NCI-H226 (cell line): ENCODE measurements at places on chromosomes 3 and 15.

DNA sequence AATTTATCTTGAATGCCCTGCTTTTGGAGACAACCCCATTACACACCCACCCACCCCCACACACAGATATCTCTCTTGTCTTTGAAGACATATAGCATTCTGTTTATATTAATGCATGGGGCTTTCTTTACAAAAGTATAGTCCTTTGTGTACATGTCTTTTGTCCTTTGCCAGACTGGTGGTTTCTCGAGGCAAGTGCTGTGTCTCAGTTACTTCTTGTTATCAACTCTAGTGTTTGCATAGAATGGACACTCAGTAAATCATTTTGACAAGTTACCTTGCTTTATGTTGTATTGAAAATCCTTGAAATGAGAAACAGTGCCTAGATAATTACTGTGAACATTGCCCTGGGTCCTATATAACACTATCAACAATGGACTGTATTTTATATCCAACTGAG lies 33.9 kb downstream of the KBTBD8 start:
- DNase-seq: no peak

GRCh38 chr15:99562238-99562637 lies 3.5 kb upstream of the MEF2A start:
- DNase-seq: no peak

DNA sequence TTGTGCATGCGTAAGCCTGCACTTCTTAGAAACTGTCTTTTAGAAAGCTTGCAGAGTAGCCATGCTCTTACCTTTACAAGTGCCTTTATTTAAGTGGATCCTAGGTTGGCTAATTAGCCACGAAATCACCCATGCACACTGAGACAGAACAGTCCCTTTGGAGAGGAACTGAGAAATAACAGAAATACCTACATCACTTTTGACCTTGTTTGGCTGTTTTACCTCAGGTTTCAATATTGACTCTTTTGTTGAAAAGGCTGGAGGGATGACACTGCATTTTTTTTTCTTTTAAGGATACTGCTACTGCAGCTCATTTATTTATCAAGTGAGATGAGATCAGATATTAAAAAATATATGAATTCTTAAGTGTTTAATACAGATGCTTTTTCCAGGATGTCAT lies 155.6 kb upstream of the GOLIM4 start:
- no peak for DNase-seq

- peak; percentile 72 for DNase-seq
Observed at GRCh38 chr3:182116386-182116785, 404.7 kb downstream of the SOX2 start.

DNA sequence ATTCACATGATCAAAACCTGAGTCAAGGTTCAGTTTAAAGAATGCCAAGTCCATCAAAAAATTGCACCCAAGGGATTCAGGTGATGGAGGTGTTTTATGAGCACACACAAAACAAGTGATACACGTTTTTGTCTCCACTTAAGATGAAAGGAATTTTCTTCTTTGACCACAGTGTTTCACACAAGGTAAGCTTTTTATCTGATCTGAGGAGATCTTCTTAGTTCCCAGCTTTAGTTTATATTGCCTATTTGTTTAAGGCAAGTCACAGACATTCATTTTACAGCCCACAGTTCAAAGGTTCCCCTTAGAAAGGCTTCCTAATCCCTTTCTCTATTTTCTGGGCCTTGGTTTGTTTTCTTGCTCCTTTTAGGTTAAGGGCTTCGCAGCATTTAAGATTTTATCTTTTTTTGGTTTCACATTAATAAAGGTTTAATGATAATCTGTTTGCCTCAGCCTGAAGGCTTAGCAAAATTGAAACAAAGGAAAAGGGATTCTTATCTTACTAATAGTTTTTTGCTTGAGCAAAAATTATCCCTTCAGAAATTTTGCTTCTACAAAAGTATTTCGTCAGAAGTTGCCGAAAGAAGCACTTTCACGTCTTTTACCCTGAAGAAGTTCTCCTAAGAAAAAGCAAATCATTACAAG lies 420.5 kb upstream of the NAALADL2 start:
- no peak for DNase-seq

GRCh38 chr3:112531358-112531781 lies 30.4 kb downstream of the ATG3 start:
- no peak for DNase-seq

DNA sequence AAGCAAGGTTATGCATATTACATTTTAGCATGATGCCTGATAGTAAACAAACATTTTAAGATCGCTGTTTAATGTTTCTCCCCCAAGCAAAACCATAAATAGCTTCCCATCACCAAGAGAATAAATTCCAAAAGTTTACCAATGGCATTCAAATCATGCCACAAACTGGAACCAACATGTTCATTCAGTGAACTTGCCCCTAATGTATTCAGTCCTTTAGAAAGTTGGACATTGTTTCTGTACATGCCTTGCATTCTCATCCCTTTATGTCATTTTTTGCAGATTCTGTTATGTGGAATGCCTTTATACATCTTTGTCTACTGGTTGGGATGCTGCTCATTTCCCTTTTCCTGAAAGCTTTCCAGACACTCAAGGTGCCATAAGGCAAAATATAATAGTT lies 105.5 kb downstream of the PYDC2 start:
- DNase-seq: peak; percentile 32

DNA sequence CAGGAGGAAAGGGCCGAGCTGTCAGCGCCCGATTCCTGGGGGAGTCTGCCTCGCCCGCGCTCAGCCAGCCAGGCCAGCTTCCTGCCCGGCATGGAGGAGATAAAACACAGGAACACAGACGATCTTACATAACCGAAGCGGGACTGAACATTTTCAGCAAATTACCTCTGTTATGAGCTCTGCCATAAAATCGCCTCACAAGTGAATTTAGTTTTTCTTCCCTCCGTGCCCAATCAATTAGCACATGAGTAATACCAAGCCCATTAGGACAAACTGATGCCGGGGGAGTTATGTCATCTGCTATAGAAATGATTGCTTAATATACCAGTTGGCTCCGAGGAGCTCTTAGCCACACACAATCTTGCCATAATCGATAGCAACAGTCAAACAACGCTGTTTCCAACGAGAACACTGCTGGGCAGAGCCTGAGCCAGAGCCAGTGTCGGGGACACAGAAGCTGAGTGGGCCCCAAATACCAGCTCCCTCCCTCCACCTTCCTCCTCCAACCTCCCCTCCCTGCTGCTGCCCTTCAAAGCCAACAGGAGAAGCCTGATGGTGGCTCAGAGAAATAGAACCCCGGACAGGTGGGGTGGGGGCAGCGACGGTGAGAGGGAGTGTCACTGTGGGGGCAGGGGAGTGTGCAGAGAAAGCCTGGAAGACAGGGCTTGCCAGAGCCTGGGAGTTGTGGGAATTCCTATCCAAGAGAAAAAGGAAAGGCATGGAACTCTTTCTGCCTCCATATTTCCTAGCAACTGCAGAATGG lies 279.4 kb upstream of the TLE3 start:
- DNase-seq: peak; percentile 82
